ENCODE measurements at places on chromosomes 2 and 18. TPM values are rescaled to one million over a fixed set of nuclear protein-coding genes. Genes with fewer than 3 reads are reported as not detected.

ASPRV1 gene
- 0.17 TPM for total RNA-seq

HOXD13 gene
- total RNA-seq: 0.24 TPM

MEP1B gene
- total RNA-seq: 0.15 TPM

IL36RN gene
- total RNA-seq: 0.13 TPM

SCTR gene
- not detected for total RNA-seq

TFPI gene
- total RNA-seq: 72.0 TPM

SERTAD2 gene
- total RNA-seq: 13.4 TPM

MRO gene
- total RNA-seq: 0.36 TPM

ACVR1 gene
- 35.3 TPM for total RNA-seq

CYB5A gene
- 117 TPM for total RNA-seq

WNT6 gene
- total RNA-seq: not detected

C2orf81 gene
- 4.4 TPM for total RNA-seq

CRYGC gene
- total RNA-seq: not detected

EML6 gene
- 1.8 TPM for total RNA-seq

ALPG gene
- total RNA-seq: 0.15 TPM

REL gene
- 2.7 TPM for total RNA-seq

ZNF385B gene
- total RNA-seq: 0.20 TPM

RPRM gene
- not detected for total RNA-seq

NETO1 gene
- not detected for total RNA-seq

SLC9A2 gene
- total RNA-seq: 2.7 TPM

NEU2 gene
- not detected for total RNA-seq

ALS2 gene
- total RNA-seq: 14.0 TPM

CAPN14 gene
- 0.05 TPM for total RNA-seq

LIMS3 gene
- not detected for total RNA-seq

CFAP53 gene
- total RNA-seq: 0.33 TPM

ASXL3 gene
- total RNA-seq: not detected

CD226 gene
- 0.17 TPM for total RNA-seq

CAPN13 gene
- total RNA-seq: 0.10 TPM

ACOXL gene
- total RNA-seq: not detected

PROKR1 gene
- total RNA-seq: not detected
